Activated CD4-positive, alpha-beta T cell treated with anti-CD3 and anti-CD28 coated beads, Interleukin-2, amount 10 ng/mL, durations not matched to agents 24 days and 14 days (primary cell): ENCODE measurements at places on chromosomes 16 and 17. TPM values are rescaled to one million over a fixed set of nuclear protein-coding genes. Genes with fewer than 3 reads are reported as not detected.

GRCh38 chr16:89142474-89143195 lies 28.9 kb upstream of the CDH15 start:
- no peak for DNase-seq

CIBAR2 gene
- total RNA-seq = not detected in 2 replicates

DNA sequence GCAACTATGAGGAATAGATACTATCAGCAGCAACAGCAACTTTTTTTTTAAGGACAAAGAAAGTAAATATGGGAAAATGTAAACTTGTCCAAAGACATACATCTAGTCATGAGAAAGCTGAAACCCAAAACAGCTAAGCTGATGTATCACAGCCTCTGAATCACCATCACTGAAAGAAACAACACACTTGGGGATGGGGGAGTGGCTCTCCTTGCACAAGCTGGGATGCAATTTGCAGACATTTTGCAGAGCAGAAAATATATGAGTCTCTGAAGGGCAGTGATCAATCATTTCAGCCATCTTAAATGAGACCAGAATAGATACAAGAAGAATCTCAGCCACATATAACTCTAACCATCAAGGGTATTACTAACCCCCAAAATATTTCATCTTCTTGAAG lies 79.1 kb downstream of the GRIN2A start:
- no peak for DNase-seq

GRCh38 chr17:72498364-72499210 lies 377.8 kb downstream of the SOX9 start:
- no peak for DNase-seq

DNA sequence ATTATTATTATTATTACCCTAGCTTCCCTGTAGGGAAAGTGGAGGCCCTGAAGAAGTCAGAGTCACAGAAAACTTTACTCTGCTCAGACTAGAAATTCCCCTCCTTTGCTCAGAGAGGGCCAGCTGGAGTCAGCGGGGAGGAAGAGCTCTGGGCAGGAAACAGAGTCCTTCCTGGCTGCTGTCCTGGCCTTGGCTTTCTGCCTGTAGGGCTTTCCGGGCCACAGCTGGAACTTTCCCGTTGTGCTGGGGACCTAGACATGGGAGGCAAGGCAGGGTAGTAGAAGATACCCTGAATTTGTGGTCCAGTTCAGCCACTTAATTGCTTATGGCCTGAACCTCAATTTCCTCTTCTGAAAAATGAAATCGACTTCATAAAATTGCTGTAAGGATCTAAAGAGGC lies 14.0 kb upstream of the CCL2 start:
- DNase-seq = no peak

IL17C gene
- total RNA-seq = not detected in 2 replicates

GRCh38 chr17:76234354-76234679 lies 6.0 kb downstream of the RNF157 start:
- no peak for DNase-seq
